Stimulated activated memory B cell treated with anti-CD40 and anti-IgM and Interleukin-4, amounts not matched to agents 10 μg/mL and 1 μg/mL and 100 μg/mL, for 72 hours (primary cell): ENCODE measurements at places on chromosomes 5 and 9.

GRCh38 chr5:14225173-14225834 lies 82.2 kb downstream of the TRIO start:
- ATAC-seq: no peak

DNA sequence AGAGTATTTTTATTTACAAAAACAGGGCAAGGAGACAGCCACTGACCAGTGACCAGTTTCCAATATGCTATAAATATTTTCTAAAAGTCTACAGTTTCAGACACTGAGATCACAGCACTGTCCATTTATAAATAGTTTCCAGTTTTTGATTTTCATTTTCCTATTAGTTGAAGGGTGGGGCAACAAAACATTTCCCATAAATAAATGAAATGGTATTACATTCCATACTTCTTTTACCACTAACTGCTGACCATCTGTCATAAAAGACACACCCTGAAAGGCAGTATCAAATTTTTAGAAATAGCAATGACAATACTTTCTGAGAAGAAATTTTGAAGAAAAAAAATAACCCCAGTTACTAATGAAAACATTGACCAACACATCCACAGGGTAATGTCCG lies 126.7 kb downstream of the ARSB start:
- no peak for ATAC-seq

DNA sequence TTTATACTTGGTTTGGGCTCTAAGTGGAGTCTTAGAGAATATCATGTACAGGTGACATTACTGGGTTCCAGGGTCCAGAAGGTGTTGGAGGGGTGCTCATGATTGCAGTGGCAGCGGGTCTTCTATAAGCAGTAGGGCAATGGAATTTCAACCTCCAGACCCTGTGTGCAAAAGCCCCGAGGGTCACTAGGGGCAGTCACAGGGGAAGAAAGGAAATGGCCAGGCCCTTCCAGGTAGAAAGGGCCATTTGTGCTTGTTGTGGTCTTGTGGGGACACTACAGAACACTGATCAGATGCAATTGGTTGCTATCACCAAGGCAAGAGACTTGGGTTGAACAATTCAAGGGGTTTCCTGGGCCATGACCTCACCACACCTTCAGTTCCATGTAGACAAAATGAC lies 283.4 kb downstream of the GADD45G start:
- no peak for ATAC-seq

DNA sequence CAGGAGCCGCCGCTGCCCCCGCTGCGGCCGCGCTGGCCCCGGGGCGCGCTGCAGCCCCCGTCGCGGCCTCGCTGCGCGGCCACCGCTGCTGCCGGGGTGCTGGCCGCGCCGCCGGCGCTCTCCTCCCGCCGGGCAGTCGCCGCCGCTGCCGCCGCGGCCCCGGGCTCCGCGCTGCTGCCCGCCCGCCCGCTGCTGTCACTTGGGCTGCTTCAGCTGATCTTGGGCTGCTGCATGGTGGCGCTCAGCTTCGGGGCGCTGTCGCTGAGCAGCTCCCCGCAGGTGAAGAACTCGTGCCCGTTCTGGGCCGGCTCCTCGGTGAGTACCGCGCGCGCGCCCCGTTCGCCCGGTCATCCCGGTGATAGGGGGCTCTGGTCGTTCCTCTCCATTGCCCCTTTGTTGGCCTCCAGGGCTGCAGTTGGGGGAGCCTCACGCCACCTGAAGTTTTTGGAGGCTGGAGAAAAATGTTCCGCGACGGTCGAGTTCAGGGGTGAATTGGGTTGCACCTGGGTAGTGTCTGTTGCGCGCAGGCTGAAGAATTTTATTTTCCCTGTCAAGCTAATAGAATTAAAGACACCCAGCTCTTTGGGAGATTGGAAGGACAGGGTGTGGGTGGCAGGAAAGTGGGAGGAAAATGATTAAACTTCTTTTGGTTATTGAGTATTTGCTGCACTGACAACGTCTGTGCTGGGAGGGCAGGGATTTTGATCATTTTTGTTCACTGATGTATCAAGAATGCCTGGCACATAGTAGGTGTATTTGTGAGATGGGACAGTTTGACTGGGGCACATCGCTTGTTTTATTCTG lies 596 bp downstream of the ENTREP1 start:
- no peak for ATAC-seq

DNA sequence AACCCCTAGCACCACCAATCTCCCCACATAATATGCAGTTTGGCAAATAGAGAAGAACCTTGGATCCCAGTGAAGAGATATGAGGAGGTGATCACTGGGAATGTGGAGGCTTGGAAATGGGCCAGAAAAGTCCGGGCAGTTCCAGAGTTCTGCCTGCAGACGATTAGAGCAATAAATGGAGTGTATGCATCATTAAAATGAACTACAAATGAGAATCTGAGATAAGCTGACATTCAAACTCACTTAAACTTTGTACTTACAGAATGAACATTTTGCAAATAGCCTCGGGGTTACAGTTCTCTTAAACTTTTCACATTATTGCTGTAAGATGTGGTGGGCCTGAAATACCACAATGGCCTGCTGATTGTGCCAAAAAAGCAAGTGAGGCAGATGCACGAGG lies 23.0 kb upstream of the LHFPL2 start:
- no peak for ATAC-seq

GRCh38 chr5:112116371-112116770 lies 302.7 kb downstream of the EPB41L4A start:
- ATAC-seq: no peak

DNA sequence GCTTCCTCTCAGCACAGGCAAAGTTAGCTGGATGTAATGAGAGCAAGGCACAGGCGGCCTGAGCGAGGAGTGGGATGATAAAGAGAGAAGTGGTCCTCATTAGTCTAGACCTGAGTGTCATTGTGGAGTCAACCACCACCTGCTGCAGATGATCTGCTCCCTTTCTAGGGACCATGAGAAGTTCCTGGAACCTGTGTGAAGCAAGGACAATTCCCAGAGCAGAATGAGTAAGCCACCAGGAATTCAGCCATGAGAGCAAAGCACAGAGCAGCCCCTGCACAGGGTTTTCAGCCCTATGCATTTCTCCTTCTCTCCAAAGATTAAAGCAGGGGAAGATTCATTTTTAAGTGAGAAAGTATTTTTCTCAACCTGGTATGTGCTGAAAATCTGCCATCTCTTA lies 146.8 kb upstream of the SPEF2 start:
- ATAC-seq: no peak

- no peak for ATAC-seq
Observed at GRCh38 chr5:32057187-32058096, 116.7 kb downstream of the GOLPH3 start.

DNA sequence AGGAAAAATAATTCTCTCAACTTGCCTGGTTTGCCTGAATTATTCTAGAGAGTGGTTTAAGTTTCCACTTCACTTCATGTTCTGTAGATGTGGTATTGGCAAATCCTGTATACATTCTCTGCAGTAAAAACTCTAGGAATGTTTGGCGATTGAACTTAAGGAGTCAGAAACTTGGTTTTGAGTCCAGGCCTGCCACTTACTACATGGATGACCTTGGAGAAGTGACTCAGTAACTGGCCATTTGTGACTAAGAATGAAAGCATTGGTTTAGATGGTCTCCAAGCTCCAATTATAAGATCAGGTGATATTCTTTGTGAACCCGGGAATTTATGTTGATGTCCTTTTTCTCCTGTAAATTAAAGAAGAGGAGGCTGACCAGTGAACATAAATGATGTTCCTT lies 233.8 kb downstream of the GAS1 start:
- ATAC-seq: no peak

GRCh38 chr9:115442054-115442453 lies 324.1 kb upstream of the TNC start:
- no peak for ATAC-seq

GRCh38 chr5:1065143-1065750 lies 46.6 kb downstream of the SLC12A7 start:
- no peak for ATAC-seq

- no peak for ATAC-seq
Observed at GRCh38 chr5:157247267-157247666, 18.7 kb upstream of the CYFIP2 start.

DNA sequence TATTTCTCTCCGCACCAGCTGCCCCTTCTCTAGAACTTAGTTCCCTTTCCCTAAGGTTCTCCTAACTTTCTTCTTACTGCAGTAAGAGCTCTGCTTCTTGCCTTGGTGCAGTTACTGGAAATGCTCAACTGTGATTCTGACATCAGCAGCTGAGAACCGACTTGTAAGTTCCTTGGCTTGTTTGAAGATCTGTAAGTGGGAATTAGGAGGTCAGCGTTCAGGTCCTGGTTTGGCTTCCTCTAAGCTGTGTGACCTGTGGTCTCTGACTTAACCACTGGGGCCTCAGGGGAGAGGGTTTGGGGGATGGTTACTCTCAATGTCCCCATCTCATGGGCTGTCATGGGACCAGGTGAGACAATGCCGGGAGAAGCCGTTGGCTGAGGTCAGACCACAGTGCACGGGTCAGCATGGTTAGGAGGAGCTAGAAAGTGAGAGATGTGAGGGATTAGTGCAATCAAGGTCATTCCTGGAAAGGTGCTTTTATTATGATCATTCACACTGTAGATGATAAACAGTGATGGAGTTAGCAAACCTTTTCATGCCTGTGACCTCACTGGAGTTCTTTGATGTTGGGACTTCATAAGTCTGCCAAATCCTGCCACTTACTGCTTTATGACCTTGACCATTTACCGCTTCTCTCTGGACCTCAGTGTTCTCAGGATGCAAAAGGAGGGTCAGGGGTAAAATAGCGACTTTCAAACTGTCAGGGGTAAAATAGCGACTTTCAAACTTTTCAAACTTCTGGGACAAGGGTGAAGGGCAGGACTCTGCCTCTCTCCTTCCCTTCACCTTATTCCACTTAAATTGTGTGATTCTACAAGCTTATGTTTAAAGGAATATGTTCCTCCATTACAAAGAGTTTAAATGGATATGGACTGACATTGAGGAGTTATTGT lies 7.3 kb downstream of the PAPPA start:
- no peak for ATAC-seq
